ENCODE measurements at places on chromosomes 6 and 20.

GRCh38 chr6:36277946-36278470 is 8.1 kb downstream of the PNPLA1 start:
- no peak for DNase-seq

- no peak for DNase-seq
These were observed 437.7 kb upstream of the ADGRB3 start for GRCh38 chr6:68197356-68197755.

DNA sequence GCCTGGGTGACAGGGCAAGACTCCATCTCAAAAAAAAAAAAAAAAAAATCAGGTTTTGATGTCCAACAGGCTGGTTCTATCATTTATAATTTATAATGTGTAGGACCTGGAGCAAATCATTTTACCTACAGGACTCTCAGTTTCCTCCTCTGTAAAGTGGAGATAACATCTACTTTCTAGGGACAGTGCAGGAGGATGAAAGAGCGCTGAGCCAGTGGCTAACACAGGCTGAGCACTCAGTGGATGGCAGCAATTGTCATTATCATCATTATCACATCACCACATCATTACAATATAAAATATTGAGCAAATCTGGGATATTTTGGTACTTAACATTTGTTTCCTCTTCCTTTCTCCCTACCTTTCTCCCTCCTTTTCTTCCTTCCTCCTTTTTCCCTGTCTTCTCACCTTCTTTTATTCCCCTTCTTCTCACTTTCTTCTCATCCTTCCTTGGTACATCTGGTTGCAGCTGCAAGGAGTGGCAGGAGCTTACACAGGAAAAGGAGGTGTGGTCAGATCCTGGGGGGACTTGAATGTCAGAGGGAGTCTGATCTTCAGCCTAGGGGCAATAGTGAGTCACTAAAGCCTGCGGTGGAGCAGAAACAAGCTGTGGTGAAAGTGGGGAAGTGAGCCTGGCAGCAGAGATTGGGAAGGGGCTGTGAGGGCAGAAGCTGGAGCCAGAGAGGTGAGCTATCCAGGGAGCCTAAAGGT is 24.6 kb upstream of the CTNNBL1 start:
- DNase-seq = no peak

GRCh38 chr6:133923938-133924593 is 29.0 kb upstream of the TBPL1 start:
- DNase-seq = peak; percentile 64

- DNase-seq = no peak
These were observed 34.1 kb downstream of the SLC2A4RG start for GRCh38 chr20:63773571-63774241.

DNA sequence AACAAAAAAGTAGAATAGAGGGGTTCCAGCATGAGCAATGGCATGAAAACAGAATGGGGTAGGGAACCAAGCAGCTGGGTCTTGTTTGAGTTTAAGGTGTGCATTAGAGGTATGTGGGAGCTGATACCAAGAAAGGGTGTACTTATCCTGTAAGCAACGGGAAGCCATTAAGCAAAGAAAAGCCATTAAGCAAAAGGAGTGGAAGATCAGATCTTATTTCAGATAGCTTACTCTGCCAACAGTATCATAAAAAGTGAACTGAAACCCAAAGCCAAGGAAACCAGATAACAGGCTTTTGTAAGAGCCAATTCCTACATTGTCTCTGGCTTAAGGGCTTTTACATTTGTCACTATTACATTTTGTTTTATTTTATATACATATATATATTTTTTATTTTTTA is 21.3 kb upstream of the BEND6 start:
- DNase-seq = no peak

GRCh38 chr6:144377586-144378210 is 92.6 kb downstream of the UTRN start:
- no peak for DNase-seq

- no peak for DNase-seq
These were observed 5.3 kb downstream of the PXDC1 start for GRCh38 chr6:3746119-3746691.

GRCh38 chr6:26478985-26479278 is 21.2 kb upstream of the BTN1A1 start:
- DNase-seq = no peak

DNA sequence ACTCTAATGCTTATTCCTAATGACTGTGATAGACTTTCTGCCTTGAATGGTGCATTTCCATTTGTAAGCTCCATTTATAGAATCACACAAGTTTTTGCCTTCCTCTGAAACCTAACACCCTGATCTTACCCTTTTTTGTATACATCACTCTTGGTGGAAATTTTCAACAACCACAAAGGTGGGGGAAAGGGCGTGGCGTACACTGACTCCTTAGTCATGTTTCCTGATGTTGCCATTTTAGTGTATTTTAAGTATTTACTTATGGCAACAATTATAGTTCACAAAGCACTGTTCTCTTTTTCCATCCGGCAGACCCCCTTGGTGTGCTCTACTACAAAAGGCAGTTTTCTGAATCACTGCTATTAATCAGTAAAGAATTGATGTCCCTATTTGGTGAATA is 92.0 kb downstream of the ATXN1 start:
- no peak for DNase-seq

- DNase-seq = no peak
These were observed 792.0 kb downstream of the MAFB start for GRCh38 chr20:39897058-39897457.

- DNase-seq = peak; percentile 78
These were observed 300.7 kb downstream of the CLIC5 start for GRCh38 chr6:45714741-45715507.

- peak; percentile 17 for DNase-seq
These were observed 2.5 kb downstream of the LY6G6D start for GRCh38 chr6:31717499-31718222.

DNA sequence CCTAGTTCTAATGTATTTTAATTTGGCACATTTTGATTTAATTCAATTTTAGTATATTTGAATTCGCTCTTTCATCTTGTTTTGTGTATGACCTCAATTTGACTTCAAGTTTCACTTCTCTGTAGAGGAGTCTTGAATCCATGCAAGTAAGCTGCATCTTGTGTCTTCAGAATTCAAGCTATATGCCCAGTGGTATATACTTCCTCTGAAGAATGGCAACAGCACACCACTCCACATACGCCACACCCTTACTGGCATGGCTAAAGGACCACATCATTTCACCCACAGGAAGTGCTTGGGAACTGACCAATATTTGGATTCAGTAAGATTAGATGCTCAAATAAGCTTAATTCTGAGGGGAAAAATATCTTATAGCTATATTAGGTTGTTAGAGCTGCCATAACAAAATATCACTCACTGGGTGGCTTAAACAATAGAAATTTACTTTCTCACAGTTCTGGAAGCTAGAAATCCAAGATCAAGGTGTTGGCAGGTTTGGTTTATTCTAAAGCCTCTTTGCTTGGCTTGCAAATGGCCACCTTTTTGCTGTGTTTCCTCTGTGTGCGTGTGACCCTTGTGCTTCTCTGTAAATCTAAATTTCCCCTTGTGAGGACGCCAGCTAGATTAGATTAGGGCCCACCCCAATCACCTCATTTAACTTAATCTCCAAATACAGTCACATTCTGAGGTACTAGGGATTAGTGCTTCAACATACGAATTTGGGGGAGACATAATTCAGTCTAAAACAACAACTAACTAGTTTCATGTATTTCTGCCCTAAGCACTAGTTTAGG is 2.8 kb upstream of the ASF1A start:
- no peak for DNase-seq

GRCh38 chr6:140062043-140063020 is 687.9 kb upstream of the CITED2 start:
- DNase-seq = no peak

DNA sequence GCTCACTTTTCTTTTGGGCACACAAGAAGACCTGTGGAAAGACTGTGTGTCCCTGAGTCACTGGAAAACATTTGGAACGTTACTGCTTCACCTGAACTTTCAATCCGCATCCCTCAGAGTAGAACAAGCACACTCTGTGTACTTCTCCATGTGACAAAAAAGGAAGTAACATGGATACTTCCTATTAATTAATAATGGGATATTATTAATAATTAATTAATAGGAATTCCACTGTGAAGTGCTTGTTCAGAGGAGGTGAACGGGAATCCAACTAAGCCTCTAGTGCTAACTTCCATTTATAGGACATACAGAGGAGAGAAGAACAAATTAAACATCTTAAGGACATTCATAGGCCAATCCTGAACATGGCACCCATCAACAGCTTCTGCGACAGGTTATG is 407.8 kb downstream of the SYNE1 start:
- DNase-seq = no peak

DNA sequence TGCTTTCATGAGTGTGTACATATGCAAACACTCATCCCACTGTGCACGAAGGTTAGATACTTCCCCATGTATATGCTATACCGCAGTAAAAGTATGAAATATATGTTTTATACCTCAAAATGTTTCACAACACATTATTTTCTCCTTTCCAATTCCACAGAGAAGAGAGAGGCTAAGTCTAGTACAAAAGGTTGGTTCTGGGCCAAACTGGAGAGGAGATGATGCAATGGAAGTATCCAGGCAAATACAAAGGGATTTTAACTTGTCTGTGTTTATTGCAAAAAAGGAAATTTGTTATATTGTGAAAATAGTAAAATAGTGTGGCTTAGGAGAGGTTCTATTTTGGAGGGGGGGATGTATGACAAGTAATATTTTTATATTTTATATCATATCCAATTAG is 112.6 kb downstream of the PLCB1 start:
- no peak for DNase-seq

GRCh38 chr20:309306-309840 is 12.0 kb downstream of the ZCCHC3 start:
- no peak for DNase-seq

- DNase-seq = no peak
These were observed 123.5 kb downstream of the ADGRB3 start for GRCh38 chr6:68758559-68758958.

- no peak for DNase-seq
These were observed 43.8 kb downstream of the ERMARD start for GRCh38 chr6:169795196-169795595.

GRCh38 chr6:53796451-53796780 is 1.6 kb downstream of the LRRC1 start:
- no peak for DNase-seq

DNA sequence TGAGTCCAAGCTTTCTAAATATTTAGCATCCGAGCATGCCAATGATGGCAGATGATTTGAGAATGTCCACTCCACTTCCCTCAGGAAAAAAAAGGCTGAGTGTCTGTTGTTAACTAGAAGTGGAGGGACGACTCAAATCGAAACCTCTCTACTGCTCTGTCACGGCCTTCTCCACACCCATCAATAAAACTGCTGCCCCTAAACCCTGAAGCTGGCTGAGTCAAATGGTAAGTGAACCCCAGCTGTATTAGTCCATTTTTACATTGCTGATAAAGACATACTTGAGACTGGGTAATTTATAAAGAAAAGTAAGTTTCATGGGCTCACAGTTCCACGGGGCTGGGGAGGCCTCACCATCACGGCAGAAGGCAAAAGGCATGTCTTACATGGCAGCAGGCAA is 707.0 kb downstream of the QKI start:
- no peak for DNase-seq

GRCh38 chr6:26157251-26158075 is 70.2 kb downstream of the HFE start:
- peak; percentile 89 for DNase-seq

GRCh38 chr6:5139828-5140771 is 55.0 kb downstream of the PPP1R3G start:
- no peak for DNase-seq

DNA sequence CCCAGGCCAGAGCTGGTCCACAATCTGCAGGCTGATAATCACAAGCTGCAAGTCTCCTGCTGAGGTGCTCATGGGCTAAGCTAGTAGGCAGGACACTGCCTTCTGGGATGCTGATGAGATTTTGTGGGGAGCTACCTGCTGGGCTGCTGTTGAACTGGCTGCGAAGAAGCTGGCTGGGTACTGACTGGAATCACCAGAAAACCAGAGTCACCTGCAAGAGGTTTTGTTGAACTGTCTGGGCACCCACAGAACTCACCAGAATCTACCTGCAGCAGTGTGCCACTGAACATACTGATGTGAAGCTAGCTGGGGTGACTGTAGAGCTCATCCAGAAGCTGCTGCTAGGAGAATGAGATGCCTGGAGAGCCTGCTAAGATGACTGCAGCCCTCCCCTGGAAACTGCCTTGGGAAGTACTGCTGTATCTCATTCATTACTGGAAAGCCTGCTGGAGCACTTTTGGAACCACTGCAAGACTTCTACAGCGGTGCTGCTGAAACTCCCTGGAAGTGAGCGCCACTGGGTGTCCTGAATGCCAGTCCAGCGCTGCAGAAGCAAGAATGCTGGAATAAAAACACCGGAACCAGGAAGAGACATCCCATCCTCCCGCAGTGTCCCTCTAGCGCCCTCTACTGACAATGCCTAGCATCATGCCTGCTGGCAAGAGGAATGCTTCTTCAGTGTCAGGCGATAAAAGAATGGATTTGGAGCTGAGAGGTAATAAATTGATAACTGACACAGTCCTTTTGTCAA is 64.9 kb upstream of the ARHGAP18 start:
- DNase-seq = peak; percentile 85

DNA sequence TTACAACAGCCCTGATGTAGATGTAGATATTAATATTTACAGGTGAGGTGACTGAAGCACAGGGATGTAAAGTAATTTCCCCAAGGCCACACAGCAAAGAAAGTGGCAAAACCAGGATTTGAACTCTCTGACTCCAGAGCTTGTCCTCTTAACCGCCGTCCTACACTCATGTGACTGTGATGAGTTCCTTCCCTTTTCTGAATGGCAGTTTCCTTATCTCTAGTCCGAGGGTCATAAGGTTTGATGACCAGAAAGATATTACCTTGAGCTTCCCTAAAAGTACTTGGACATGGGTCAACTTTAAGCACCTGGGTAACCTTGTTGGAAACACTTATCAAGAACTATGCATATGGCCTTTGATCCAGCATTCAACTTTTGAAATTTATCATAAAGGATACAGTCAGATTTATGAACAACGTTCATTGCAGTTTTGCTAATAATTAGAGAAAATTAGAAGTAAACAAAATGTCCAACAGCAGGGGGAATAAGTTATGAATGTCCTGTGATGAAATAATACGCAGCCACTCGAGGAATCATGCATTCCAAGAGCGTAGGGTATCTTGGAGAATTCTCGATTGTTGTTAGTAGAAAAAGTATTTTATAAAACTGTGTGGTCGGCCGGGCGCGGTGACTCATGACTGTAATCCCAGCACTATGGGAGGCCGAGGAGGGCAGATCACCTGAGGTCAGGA is 2.3 kb upstream of the TLDC2 start:
- DNase-seq = no peak

DNA sequence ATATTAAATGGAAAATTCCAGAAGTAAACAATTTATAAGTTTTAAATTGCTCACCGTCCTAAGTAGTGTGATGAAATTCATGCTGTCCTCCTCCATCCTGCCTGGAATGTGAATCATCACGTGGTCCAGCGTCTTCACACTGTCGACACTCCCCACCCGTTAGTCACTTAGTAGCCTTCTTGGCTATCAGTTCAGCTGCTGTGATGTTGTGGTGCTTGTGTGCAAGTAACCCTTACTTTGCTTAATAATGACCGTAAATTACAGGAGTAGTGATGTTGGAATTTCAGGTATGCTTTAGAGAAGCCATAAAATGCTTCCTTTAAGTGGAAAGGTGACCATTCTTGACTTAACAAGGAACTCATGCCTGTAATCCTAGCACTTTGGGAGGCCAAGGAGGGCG is 25.2 kb downstream of the RIOK1 start:
- no peak for DNase-seq
